ENCODE measurements at places on chromosomes 1 and 21. TPM values are rescaled to one million over a fixed set of nuclear protein-coding genes. Genes with fewer than 3 reads are reported as not detected.

The USH2A gene
- not detected for total RNA-seq

- DNase-seq = no peak
These were observed 10.2 kb downstream of the AJAP1 start for GRCh38 chr1:4664606-4665005.

DNA sequence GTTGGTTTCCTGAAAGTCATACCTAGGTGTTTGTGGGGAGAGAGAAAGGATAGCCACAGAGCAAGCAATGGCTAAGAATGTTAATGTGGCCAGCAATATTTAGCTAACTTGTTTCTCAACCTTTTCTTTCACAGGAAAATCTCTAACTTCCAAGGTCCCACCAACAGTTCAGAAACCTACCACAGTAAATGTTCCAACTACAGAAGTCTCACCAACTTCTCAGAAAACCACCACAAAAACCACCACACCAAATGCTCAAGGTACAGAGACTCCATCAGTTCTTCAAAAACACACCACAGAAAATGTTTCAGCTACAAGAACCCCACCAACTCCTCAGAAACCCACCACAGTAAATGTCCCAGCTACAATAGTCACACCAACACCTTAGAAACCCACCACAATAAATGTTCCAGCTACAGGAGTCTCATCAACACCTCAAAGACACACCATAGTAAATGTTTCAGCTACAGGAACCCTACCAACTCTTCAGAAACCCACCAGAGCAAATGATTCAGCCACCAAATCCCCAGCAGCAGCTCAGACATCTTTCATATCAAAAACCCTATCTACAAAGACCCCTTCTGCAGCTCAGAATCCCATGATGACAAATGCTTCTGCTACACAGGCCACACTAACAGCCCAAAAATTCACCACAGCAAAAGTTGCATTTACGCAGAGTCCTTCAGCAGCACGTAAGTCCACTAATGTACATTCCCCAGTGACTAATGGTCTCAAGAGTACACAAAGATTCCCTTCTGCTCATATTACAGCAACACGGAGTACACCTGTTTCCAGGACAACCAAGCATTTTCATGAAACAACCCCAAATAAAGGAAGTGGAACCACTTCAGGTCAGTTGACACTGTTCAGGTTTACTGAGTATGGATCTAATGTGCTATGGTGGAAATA is 15.3 kb downstream of the CD55 start:
- peak; percentile 30 for DNase-seq

DNA sequence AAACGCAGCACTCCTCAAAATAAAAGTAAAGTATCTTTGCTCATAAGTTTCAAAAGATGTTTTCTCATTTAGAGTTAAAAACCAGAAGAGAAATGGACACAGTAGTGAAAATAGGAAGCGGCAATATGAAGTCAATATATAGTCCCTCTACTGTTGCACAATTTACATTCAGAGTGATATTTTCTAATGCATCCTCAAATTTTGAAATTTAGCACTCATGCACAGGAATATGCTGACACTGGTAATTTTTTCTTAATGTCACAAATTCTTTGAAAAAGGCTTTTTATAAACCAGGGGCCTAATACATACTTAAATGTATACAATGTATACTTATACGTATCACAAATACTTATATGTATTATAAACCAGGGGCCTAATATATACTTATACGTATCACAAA is 19.5 kb downstream of the ST7L start:
- DNase-seq = no peak

GRCh38 chr1:58454385-58454784 is 92.1 kb downstream of the OMA1 start:
- DNase-seq = no peak

GRCh38 chr21:20789729-20790500 is 208.3 kb upstream of the NCAM2 start:
- no peak for DNase-seq

- DNase-seq = no peak
These were observed 203.7 kb upstream of the ESRRG start for GRCh38 chr1:216926720-216927510.

The VPS72 gene
- 42.1 TPM for total RNA-seq

GRCh38 chr1:150760013-150760412 is 5.6 kb downstream of the CTSS start:
- no peak for DNase-seq

DNA sequence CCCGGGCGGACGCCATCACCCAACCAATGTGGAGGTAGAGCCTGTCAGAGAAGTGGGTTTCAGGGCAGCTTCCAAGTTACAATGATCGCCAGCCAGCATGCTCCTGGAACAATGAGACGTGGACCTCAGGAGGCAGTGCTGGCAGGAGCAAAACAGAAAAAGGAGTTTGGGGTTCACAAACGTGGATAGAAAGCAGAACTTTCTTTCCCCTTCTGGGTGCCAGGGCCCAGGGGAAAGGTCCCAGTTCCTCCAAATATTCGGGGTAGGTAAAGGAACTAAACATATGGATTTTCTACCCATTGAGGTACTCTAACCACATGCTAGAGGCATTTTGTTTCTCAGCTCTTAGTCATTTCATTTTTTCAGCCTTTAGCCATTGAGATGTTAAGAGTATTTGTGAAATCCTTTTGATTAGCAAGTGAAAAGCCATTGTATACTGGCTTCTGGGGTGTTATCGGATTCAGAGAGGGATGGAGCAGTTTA is 488.4 kb upstream of the ADGRL2 start:
- no peak for DNase-seq

The ELF3 gene
- under 0.01 TPM for total RNA-seq

The UBE2J2 gene
- total RNA-seq = 30.0 TPM

The PPIAL4G gene
- not detected for total RNA-seq

GRCh38 chr1:50527249-50527986 is 104.2 kb upstream of the DMRTA2 start:
- DNase-seq = no peak

The TMEM125 gene
- not detected for total RNA-seq

The CA6 gene
- not detected for total RNA-seq

- DNase-seq = no peak
These were observed 37.8 kb downstream of the GPA33 start for GRCh38 chr1:167052389-167052788.

The FMO5 gene
- 1.2 TPM for total RNA-seq

The ILDR2 gene
- total RNA-seq = under 0.01 TPM
